Glutamatergic neuron (in vitro differentiated cells): ENCODE measurements at places on chromosomes 5 and 9. TPM values are rescaled to one million over a fixed set of nuclear protein-coding genes. Genes with fewer than 3 reads are reported as not detected.
A peak's percentile ranks its signal among the peaks of the same experiment; 100 is the strongest.

DNA sequence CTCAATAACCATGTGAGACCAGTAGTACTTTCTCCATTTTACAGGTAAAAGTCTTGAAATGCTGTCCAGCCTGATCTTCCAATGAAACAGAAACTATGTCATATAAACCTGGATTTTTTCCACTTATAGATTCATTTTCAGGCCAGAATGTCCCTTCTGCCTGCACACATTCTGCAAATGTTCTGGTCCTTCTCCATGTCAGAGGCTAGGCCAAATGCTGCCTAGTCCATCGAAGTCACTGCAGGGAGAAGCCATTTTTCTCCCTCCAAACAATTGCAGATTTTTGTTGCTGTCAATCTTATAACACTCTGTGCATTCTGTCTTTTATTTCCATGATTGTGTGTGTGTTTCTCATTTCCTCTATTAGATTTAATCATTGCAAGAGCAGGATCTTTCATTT lies 59.4 kb downstream of the ALDH1A1 start:
- DNase-seq, result no peak

- DNase-seq, result no peak
These were observed 162.3 kb downstream of the FANCC start for GRCh38 chr9:95155220-95155619.

- DNase-seq, result no peak
These were observed 425.3 kb upstream of the CDH6 start for GRCh38 chr5:30768056-30768690.

DNA sequence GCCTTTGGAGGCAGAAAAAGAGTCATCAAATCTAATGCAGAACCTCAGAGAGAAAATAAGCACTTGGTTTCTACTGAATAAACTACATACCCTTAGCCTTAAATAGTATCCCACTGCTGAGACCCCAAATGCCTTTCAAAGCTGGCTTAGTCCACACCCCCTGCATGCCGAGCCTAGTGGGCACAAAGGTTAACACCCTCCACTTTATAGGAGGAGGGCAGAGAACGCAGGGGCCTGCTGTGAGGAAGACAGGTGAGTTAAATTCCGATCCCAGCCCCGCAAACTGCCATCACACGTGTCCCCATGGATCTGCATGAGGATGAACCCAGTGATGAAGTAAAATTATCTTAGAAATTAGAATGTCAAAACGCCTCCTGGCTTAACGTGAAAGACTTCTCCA lies 19.5 kb upstream of the HSD17B3 start:
- no peak for DNase-seq

DNA sequence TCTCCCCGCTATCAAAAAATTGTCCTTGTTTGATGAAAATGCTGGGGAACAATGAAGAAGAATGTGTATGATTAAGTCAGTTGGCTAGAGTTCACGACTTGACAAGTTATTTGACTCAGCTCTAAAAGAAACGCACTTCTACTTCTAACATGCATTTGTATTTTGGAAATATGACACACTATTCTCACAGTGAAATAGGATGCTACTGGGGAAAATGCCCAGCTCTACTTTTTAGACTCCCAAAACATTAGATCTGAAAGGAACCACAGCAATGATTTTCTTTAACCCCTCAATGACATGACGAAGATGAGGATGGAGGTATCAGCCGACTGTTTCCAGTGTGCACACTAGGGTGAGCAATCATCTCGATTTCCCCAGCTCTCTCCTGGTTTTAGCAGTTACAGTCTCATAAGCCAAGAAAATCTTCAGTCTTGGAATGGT lies 83.6 kb upstream of the PCSK1 start:
- DNase-seq, result no peak

DNA sequence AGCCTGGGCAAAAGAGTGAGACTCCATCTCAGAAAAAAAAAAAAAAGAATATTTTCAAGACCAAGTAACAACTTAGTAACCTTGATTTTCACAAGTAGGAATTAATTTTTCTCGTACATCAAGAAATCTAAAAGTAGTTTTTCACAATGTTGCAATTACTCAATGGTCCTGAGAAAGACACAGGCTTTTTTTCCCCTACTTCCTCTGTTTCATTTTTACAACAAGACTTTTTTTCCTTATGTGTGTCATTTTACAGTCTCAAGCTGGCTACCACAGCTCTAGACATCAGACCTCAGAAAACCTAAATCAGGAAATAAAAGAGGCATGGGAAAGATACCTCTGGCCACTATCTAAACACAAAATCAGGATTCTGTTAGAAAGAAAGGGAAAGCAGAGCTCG lies 45.9 kb downstream of the WDR36 start:
- no peak for DNase-seq

GRCh38 chr9:124645274-124645673 lies 125.8 kb downstream of the NR6A1 start:
- DNase-seq, result no peak

GRCh38 chr9:93119953-93120845 lies 13.9 kb downstream of the NINJ1 start:
- DNase-seq, result peak; percentile 22

DNA sequence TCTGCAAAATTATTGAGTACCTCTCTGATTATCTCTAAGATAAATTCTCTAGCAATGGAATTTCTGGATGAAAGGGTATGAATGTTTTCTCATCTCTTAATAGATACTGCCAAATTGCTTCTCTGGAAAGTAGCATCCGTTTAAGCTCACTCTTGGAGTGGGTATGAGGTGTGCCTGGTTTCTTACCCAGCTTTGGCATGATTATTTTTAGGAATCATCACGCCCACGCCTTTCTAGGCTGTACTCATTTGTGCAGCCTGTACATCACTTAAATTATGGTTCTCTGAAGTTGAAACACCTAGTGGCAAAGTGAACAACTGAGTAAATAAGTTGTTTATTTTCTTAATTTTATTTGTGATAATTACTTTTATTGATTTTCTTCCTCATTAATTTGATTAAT lies 156.5 kb upstream of the IL12B start:
- DNase-seq, result no peak

DNA sequence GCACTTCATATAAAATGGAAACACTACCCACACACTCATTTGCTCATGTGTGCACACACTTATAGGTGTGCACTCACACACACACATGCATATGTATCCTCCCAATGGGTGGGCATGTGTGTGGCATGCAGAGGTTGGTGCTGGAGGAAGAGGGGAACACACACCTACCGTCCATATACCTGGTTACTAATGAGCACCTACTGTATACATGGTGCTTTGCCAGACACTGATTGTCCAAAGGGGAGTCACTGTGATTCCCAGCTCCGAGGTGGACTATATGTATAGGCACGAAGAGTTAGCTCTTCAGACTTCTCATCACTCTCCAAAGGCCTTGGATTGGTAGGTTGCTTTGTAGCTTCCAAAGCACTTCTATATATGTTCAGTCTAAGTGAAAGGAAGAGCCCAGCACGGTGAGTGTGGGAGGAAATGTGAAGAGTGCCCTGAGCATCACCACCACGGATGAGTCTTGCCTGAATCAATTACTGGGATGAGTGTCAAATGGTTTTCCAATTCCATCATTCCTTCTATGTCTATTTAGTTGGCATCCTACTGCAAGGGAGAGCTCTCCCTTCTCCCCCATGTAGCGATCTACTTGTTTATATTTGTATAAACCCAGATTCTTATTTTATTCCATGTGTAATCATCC lies 12.6 kb upstream of the ERGIC1 start:
- no peak for DNase-seq

DNA sequence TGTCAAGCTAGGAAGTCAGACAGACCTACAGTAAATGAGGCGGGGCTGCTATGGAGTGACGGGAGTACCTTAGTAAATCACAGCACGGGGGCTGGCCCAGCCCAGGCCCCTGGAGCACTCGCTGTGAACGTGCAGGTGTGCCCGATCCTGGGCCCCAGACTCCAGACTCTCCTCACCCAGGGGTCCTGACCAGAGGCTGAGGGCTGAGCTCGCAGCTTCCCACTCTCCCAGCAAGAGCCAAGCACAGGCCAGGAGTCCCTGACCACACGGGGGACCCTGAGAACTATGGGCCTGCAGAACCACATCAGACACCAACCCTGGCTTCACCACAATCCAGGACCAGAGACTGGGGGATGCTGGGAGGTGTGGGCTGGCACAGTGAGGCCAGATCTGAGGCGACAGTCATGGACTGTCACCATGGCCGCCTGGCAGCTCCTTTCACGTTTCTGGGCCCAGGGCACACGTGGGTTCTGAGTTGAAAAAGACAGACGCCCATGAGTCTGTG lies 73.4 kb downstream of the ADAMTS2 start:
- no peak for DNase-seq

GRCh38 chr5:5437227-5438172 lies 15.0 kb downstream of the ICE1 start:
- DNase-seq, result no peak

DNA sequence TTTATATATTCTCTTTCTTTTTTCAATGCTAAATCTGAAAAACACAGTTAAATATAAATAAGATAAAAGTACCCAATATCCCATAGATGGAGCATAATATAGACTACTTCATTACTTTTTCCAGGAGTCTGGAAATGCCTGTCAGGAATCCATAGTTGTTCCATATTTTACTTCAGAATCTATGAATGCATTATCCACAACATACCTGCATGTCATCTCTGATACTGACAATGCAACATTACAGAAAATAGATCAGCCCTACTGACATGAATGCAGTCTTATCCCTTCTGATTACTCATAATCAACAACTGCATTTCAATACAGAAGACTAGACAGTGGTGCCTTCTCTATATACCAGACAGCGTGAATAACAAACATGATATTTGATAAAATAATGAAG lies 517.6 kb downstream of the PTPRD start:
- DNase-seq, result no peak

DNA sequence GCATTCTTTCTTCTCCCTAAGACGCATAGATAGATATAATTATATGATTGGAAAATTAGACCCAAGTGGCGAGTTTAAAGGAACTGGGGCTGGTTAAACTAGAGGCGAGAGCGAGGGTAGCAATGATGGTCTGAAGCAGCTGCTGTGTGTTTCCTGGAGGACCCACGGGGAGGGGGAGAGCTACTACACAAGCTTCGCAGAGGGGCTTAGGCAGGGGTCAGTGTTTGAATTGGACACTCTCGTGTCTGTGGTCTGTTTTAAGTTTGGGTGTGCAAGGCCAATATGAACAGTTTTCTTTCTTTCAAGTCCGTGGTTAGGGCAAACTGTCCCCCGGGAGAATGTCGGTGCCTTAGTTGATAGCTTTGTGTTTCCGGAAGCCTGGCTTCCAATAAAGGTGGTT lies 43.1 kb downstream of the PDZD2 start:
- DNase-seq, result peak; percentile 37

DNA sequence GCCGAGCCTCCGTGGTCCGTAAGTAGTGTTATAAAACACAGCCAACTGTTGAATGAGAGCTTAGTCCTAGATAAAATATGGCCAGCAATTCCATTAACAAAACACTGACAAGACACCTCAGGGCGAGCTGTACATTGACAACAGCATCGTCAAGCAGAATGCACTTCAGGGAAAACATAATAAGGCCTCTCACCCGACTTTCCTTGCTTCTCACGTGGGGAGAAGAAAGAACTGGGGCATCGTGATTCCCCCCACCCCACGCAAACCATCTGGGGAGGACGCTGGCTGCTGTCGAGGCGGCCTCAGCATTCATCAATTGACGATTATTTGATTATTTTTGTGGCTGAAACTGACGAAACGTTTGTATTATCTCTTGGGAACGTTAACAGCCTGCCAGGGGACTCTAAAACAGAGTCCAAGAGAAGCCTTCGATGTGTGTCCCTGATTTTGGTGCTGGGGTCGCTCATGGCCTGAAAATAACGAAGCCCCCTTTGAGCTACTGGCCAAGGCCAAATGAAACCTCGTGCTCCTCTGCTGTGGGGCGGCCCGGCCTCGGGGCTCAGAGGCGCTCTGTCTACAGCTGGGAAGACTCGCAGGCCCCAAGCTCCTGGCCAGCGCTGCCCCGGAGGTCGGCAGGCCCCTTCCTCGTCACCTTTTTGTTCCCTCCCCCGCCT lies 464 bp downstream of the GDF9 start:
- DNase-seq, result no peak

GRCh38 chr9:135056541-135056940 lies 30.9 kb upstream of the OLFM1 start:
- DNase-seq, result no peak

Gene CARD6
- total RNA-seq, result not detected

Gene NIM1K
- total RNA-seq, result 10.5 TPM

Gene AGXT2
- total RNA-seq, result not detected

Gene GNAQ
- 72.8 TPM for total RNA-seq

Gene ZNF883
- total RNA-seq, result 18.4 TPM
